Non-pigmented ciliary epithelial cell (primary cell): ENCODE measurements at places on chromosomes 12 and 14.

DNA sequence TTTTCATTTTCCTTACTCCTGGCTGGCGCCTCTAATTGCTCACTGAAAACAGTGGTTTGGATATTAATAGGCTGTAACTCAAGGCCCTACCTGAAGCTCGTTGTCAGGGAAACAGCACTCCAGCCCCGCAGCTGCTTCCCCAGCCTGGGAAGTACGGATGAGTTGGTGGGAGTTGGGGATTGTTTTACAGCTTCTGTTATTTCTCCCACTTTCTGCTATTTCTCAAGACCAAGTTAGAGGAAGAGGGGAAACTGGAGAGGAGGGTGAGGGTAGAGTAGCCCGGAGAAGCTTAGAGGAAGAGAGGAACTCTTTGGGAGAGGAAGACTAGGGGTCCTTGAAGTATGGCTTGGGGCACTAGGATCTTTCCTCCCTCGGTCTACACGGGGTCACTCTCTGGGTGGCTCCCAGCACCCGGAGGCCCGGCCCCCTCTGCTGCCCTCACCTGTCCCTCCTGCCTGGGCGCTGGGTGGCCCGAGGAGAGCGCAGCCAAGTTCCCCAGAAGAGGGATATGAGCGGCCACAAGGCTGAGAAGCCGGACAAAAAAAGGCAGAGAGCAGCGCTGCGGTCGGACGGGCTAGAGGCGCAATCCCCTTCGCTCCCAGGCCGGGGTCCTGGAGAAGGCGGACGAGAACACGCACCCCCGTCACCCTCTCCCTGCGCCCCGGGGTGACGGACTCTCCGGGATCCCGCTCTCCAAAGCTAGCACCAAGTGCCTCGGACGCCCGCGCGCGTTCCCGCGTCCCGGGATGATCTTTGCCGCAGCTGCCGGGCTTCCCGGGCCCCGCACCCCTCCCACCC is 671 bp downstream of the SPTB start:
- DNase-seq: no peak

GRCh38 chr14:76250302-76250701 is 98.6 kb downstream of the GPATCH2L start:
- no peak for DNase-seq

DNA sequence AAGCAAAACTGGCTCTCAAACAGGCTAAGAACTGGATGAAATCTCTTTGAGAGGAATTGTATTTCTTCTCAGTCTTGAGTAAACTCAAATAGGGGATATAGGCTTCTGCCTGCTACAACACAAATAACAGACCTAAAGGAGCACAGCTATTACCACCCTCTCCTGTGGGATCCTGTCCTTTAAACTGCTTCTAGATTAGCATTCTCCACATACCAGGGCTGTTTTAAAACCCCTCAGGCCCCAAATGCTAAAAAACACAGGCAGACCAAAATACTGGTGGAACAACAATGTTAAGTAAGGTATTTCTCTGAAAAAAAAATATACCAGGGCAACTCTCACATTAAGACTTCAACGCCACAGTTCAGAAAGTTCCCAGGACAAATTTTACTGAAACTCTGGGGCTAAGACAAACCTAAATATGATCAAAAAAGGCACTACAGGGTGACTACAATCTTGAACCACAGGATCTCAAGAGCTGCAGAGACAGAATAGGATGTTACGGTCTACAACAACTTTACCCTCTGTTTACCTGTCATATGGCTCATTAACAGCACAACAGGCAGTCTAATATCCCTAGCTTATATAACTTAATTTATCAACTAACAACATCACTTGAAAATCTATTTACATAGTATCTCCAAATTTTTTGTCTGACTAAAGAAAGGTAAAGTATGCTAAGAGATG is 7.2 kb downstream of the CPNE8 start:
- no peak for DNase-seq

DNA sequence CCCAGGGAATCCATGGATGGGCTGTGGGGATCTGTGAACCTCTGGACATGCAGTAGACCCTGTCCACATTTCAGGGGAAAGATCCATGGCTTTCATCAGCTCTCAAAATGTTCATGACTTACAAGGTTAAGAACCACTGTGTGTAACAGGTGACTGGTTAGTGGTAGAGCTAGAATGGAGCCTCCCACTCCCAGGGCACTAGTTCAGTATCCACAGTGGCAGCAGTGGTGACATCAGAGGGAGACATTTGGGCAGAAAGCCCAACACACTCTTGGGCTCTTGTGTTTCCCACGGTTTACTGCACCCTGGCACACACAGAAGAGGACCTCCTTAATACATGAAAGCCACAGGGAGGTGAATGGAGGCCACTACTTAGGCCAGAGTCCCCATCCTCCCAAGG is 9.1 kb downstream of the KRT74 start:
- DNase-seq: no peak

GRCh38 chr12:12803186-12803585 is 10.0 kb upstream of the DDX47 start:
- no peak for DNase-seq

- no peak for DNase-seq
Observed at GRCh38 chr14:73776194-73776537, 62.0 kb upstream of the PNMA1 start.

DNA sequence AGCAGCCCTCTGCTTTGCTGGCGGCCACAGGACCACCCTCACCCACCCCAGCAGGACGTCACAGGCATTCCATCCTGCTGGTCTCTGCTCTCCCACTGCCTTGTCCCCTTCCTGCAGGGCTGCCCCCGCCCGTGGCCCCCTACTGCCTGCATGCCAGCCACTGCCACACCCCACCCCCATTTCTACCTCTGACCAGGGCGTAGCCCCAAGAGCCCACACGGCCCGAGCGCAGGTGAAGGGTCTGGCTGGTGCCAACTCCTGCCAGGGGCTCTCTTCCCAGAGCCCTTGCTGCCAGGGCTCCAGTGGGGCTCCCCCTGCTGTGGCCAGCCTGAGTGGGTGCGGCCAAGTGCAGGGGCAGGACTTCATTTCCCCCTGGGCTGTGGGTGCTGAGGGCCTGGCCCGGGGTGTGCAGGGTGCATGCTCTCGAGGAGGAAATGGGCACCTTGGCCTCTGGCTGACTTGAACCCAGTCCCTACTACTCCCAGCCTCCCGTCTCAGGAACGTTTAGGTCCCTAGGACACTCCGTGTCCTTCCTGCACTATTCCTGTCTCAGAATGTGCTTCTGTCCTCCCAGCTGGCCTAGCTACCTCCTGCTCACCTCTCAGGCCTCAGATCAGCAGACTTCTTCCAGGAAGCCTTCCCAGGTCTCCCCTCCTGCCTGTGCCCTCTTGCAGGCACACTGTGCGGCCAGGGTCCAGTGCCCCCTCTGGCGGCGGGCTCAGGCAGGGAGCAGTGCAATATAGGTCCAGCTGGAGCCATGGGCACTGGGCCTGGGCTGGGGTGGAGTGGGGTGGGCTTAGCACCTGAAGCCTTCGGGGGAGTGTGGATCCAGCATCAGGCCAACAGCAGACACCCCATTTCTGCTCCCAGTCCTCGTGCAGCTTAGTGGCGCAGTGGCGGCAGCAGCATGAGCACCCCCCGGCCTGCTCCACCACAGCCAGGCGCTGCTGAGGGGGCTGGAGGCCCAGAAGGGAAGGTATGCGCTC is 1.4 kb downstream of the LBHD2 start:
- DNase-seq: no peak

GRCh38 chr14:58904776-58905175 is 267.0 kb downstream of the DACT1 start:
- DNase-seq: no peak

DNA sequence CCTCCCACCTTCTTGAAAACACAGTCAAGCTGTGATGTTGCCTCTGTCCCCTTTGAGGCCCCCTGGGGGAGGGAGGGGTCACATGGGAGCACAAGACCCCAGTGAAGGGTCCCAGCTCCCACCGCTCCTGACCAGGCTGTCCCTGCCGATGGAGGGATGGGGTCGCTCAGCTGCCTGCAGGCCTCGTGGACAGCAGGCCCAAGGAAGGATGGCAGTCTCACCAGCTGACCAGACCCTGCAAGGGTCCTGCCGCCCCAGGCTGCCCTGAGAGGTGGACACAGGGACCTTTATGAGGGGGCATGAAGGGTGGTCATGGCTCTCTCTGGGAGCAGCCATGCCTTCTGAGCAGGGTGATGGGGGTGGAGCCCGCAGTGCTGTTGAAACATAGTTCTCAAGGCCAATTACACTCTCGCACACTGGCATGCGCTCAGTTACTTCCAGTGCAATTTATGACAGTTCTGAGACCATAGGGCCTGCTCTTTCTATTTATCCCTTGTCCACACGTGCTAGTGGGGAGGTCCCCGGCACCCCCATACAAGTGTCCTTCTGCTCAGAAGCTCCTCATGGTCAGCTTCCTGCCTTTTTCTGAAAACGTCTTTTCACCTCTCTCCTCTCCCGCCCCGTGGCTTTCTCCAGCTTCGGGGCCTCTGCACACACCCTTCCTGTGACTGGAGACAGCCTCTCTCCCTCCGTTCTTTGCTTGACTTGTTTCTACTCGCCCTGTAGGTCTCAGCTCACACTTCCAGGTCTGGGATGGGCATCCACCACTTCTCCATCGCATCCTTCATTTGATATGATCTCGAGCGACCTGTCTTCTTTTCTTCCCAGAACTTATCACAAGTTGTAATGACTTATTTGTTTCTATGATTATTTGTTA is 313.1 kb downstream of the ADGRD1 start:
- DNase-seq: no peak

- DNase-seq: no peak
Observed at GRCh38 chr12:94679554-94680195, 29.3 kb upstream of the TMCC3 start.

DNA sequence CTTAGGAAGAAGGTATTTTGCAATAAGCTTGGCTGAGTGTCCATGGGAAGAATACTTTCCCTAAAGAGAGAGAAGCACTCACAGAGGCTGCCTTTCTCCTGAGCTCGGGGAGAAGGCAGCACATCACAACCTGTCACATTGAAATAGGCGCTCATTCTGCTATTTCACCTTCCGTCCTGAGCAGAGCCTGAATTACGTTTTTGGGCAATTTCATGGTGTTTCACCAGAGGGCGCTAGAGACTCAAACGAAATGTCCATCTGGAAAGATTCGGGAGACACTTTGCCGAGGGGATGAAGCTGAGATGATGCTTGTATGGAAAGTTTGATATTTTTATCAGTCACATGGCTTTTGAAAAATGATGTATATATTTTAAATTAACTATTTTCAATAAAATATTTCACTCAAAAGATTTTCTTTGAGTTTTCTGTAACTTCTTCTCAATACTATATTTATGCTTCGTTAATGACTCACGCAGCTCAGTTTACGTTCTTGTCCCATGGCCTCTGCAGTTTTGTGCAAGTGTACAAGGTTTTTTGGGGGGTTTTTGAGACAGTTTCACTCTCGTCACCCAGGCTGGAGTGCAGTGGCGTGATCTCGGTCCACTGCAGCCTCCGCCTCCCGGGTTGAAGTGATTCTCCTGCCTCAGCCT is 17.4 kb upstream of the B4GALNT3 start:
- DNase-seq: peak; percentile 3

DNA sequence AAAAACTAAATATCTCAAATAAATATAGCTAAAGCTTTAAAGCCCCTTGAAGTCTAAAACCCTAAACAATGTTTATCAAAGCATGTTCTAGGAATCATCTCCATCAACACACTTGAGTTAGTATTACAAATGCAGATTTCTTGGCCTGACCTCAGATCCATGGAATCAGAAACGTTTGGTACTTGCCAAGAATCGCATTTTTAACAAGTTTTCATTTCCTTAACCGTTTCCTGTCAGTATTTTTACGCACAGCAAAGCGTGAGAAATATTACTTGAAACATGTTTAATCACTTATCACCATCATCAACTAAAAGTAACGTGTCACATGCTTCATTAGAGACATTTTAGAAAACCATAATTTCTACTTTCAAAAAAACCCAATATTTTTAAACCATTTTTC is 9.7 kb downstream of the SLCO1C1 start:
- DNase-seq: no peak

DNA sequence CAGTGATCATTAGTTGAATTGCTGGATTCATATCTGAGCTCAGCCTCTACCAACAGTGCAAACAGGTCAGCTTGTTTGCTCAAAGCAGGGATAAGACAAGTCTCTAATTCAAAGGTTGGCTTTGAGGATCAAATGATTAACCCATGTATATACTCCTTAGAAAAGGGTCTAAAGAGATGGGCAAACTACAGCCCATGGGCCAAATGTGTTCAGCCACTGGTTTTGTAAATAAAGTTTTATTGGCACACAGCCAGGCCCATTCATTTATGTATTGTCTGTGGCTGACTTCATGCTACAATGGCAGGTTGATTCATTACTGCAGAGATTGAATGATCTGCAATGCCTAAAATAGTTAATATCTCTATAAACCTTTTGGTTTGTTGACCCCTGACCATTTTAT is 3.1 kb downstream of the SERPINA4 start:
- no peak for DNase-seq

DNA sequence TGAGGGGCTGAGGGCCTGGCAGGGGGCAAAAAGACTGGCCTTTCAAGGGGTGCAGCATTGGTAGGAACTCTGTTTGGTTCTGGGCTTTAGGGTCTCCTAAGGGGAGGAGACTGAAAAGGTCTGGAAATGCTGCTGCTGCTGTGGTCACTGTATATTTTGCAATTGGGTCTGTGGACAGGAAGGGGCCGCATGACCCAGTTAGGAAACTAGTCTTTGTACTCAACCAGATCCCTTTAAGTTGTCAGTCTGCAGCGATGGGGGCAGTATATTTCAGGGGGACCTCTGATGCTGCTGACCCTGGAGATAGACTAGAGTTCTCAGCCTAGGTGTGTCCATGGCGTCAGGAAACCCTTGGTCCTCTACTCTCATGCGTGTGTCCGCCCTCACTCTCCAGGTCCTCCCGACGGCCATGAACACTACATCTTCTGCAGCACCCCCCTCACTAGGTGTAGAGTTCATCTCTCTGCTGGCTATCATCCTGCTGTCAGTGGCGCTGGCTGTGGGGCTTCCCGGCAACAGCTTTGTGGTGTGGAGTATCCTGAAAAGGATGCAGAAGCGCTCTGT is 4.0 kb downstream of the LTB4R start:
- DNase-seq: no peak

- DNase-seq: peak; percentile 30
Observed at GRCh38 chr12:105443802-105444652, 113.5 kb downstream of the C12orf75 start.

DNA sequence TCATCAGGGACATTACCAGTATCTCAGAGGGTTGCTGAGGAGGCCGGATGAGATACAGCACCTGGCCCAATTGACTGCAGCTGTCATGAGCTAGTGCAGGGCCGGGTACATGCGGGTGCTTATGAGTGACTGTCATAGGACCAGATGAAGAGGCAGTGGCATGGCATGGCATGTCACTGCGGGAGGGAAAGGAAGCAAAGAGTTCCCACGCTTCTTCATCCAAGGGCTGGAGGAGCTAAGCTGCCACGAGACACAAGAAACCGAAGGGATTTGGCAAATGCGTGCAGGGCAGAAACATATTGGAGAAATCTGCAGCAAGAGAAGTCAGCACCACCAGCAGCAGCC is 10.7 kb upstream of the GPX2 start:
- no peak for DNase-seq

DNA sequence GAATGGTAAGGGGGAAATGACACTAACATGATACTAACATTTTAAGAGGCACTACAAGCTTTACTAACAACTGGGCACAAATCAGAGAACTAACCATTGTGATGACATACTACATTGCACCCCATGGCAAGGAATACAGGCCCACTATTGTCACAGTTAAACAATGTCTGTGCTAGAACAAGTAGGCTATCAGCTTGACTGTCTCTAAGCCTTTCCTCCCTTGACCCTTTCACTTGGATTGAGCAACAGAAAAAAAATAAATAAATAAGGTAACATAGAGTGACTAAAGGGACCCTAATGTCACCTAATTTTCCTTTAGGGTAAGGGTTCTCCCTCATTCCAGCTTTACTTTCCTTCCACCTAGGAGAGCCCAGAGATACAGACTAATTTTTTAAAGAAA is 4.4 kb downstream of the SLC38A2 start:
- DNase-seq: no peak
